ENCODE measurements at places on chromosomes 16 and 17. TPM values are rescaled to one million over a fixed set of nuclear protein-coding genes. Genes with fewer than 3 reads are reported as not detected.

DNA sequence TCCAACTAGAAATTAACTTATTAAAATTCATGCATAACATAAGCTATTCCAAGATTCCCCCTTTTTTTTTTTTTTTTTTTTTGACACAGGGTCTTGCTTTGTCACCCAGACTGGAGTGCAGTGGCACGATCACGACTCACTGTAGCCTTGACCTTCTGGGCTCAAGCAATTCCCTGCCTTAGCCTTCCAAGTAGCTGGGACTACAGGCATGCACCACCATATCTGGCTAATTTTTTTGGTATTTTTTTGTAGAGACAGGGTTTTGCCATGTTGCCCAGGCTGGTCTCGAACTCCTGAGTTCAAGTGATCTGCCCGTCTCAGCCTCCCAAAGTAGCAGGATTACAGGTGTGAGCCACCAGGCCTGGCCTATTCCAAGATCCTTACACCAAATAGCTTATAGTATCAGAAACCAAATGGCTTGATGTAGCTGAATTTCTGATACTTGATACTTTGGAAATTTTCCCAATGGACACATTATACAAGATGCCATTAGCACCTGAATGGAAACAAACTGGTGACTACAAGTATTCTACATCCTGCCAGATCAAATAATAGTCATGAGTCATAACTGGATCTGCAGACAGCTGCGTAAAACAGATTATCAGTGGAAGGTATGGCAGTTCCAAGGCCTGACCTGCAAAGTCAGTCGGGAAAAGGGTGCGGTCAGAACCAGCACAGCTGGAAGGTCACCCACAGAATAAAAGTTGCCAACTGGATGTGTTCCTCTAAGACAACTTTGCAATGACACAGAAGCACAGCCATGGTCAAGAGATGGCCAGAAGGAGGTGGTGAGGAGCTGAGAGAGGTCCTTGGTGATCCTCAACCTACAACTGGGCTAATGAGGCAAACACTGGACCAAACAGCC, 14.5 kb downstream of the TUBG1 start:
- DNase-seq: no peak

DNA sequence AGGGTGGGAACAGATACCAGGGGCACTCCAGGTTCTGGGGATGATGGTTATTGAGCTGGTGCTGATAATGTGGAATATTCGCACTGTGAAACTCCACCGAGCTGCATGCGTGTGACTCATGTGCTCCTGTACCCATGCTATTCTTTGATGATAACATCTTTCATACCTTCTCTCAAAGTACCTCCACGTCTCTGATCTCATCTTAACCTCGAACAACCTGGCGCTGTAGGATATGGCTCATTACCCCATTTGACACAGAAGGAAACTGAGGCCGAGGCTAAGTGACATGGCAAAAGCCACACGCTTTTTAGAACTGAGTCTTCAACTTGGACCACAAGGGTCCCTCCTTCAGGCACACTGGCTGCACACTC, 30.2 kb upstream of the MRPS23 start:
- no peak for DNase-seq

DNA sequence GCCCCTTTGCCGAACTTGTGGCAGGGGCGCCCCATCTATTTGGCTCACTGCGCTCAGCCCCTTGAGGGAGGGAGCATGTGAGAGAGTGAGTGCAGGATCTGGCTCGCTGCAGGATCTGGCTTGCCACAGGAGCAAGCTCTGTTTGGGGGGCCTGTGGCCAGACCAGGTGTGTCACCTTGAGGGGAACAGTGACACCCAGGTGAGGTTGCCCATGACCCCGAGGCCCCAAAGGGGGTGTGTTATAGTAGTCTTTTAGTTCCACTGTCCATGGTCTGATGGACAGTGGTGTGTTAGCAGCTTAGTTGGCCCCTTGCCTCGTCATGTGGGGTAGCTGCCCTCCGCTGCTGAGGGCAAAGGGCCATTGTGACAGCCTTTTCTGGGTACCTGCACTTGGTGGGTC, 41.6 kb downstream of the CCDC42 start:
- no peak for DNase-seq

DNA sequence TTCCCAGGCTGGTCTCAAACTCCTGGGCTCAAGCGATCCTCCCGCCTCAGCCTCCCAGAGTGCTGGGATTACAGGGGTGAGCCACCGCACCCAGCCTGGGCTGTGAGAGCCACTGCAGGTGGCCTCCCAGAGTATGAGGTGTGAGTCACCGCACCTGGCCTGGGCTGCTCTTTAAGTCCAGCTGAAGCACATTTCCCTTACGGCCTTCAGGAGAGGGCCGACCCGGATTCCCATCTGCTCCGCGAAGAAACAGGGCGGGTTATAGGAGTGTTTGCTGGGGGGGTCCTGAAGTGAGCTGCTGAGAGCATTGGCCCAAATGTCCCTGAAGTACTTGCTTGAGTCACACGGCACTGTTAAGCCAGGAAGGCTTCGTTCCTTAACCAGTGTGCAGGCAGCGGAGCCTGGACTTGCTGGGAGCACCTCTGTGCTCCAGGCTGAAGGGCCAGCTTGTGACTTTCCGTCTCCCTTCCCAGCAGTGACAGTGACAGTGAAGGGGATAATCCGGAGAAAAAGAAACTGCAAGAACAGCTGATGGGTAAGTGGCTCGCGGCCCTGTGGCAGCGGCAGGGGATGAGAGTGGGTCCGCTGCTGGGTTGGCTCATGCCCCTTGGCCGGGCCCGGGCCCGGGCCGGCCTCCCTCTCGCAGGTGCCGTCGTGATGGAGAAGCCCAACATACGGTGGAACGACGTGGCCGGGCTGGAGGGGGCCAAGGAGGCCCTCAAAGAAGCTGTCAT, 7.2 kb downstream of the VPS4A start:
- DNase-seq: no peak

DNA sequence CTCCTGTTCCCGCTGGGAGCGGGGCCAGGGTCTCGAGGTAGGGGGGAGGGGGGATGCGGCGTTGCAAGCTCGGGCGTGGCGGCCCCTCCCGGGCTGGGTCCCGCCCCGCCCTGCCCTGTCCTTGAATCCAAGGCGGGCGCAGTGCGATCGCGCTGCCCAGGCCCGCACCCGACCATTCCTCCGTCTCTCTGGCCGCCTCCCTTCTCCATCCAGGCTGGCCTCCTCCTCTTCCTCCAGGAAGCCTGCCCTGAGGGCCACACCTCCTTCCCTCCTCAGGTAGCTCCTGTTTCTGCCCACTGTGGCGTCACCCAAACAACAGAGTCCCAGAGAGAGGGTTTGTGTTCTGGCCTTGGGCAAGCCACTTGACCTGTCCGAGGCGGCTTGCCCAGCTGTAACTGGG, 43.0 kb upstream of the TAC4 start:
- no peak for DNase-seq

PLCG2 gene
- 26.4 TPM for total RNA-seq

CBFA2T3 gene
- total RNA-seq: 0.05 TPM

DNA sequence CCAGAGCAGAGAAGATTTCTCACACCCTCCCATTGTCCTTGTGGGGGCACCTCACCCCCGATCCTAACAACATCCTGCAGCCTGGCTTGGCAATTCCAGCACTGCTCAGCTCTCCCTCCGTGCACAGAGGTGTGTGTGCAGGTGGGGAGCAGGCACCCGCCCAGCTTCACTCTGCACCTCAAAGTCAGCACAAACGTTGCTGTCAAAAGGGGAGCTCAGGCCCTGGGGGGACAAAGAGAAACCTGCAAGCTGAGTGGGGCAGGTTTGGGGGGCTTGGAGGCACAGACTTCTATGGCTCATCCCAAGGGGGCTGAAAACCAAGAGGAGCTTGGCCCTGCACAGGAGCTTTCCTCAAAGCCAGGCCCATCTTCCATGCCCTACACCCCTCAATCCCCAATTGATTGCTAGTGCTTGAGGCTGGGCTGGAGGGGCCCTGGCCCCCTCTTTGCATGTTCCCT, 231.9 kb upstream of the TNRC6C start:
- no peak for DNase-seq

TPSB2 gene
- total RNA-seq: not detected

ENPP7 gene
- total RNA-seq: not detected

DNA sequence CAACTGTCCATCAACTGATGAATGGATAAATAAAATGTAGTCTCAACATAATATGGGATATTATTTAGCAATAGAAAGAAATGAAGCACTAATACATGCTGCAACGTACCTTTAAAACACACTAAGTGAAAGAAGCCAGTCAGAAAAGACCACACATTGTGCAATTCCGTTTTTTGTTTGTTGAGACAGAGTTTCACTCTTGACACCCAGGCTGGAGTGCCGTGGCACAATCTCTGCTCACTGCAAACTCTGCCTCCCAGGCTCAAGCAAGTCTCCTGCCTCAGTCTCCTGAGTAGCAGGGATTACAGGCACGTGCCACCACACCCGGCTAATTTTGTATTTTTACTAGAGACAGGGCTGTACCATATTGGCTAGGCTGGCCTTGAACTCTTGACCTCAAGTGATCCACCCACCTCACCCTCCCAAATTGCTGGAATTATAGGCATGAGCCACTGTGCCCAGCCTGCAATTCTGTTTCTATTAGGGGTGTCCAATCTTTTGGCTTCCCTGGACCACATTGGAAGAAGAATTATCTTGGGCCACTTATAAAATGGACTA, 40.1 kb downstream of the SCNN1B start:
- DNase-seq: no peak

PRM2 gene
- total RNA-seq: not detected

PERCC1 gene
- total RNA-seq: not detected

DNA sequence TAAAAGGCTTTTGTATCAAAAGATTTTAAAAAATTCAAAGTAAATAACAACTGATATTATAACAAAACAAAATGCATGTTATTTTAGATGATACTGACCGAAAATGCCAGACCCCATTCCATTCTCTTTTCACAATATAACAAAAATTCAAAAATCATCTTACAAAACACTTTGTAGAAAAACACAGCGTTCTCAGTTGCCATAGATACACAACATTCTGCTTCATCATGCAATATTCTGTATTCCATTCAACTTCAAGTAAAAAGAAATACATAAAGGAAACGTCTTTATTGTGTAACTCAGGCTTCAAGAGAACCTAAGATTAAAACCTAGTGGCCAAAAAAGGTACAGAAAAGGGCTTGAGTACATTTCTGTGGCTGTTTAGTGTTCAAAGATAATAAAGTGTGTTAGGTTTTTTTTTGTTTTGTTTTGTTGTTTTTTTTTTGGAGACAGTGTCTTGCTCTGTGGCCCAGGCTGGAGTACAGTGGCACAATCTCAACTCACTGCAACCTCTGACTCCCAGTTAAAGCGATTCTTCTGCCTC, 250.5 kb downstream of the CEP112 start:
- no peak for DNase-seq

SLC2A4 gene
- total RNA-seq: not detected

DNA sequence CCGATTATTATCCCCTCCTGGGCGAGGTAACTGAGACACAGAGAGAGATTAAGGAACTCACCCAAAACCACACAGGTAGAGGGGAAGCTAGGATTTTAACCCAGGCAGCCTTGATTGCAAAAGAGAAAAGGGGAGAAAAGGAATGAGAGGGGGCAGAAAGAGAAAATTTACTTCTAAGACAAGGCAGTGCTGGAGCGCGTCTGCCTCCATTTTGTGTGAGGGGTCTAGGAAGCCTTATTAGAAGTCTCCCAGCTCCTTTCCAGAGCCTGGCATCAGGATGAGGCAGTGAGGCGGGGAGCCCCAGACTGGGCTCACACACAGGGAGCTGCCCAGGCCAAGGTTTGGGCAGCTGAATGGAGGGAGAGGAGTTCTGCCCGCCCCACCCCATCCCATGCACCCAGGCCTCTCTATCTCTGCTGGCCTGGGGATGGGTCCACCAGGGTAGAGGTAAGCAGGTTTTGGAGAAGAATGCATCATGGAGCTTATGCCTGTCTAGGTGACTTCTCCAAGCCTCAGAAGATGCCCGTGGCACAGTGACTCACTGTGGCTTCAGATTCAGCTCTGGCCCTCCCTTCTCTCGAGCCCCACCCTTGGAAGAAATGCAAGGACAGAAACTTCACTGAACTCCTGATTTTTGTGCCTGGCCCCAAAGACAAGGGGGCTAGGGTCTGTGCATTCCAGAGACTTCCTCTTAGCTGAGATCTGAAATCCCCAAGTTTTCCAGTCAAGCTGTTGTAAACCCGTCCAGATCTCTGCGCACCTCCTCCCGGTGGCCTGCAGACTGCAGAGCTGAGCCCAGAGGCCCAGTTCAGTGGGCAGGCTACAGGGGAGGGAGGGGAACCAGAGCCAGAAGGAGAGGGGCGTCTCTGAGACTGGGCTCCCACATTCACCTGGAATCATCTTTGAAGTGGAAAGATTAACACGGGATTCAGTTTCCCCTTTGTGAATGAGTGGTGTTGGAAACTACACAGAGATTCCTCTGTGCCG, 95.1 kb upstream of the CDH5 start:
- DNase-seq: no peak

DNA sequence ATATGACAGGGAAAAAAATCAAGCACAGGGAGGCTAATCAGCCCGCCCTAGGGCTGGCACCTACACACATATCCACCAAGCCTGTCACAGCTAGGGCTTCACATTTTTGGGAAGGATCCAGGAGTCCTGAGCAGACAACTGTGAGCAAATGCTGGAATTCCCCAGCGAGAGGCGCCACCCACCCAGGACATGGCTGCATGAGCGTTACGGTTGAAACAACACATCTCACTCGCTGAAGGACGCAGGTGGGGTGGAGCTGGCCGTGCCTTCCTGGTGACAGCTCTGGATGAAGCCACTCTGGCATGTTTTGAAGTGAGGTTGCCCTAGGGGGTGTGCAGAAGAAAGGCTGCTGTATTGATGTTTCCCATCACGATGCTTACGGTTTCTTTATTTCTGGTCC, 315.1 kb upstream of the EEF2KMT start:
- DNase-seq: no peak

OR3A3 gene
- total RNA-seq: not detected

DNA sequence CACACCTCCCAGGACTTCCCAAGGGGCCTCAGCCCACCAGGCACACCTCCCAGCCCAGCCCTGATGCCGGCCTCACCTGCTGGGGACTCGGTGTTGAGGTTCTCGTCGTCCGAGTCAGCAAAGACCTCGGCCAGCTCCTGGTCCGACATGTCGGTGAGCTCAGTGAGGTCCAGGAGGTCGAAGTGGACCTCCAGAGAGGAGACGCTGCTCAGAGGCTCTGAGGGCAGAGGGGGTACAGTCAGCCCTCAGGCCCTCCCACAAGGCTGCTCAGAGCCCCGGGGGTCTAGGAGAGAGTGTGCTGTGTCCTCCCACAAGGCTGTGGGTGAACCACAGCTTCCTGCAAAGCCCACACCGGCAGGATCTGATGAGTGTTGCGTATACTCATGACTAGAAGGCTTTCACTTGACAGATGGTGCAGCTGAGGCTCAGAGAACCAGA, 10.5 kb downstream of the DBNDD1 start:
- no peak for DNase-seq

- DNase-seq: no peak
Observed at GRCh38 chr16:28324235-28324886, 32.0 kb downstream of the SBK1 start.

DNA sequence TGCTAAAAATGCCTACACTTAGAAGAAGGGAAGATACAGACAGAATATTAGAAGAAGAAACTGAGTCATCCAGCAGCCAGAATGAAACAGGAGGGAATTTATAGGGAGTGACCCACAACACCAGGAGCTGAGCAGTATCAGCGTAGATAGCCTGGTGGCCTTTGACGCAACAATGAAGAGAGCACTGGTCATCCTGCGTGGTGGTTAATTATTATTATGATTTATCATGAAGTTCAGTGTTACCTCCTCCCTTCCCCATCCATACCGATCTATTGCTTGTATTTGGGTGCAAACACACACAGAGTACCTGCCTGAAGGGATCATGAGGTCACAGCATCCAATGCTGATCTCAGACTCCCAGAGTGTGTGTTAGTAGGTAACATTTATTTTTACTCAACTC, 38.5 kb downstream of the ERCC4 start:
- DNase-seq: no peak

All from glomerular endothelial cell (primary cell).